ENCODE measurements at places on chromosomes 16 and 17.
A peak's percentile ranks its signal among the peaks of the same experiment; 100 is the strongest.

- DNase-seq, result no peak
Measured at GRCh38 chr17:80492343-80493136, 16.1 kb upstream of the NPTX1 start.

GRCh38 chr16:57446531-57447185, 527 bp downstream of the CIAPIN1 start:
- peak; percentile 26 for DNase-seq

DNA sequence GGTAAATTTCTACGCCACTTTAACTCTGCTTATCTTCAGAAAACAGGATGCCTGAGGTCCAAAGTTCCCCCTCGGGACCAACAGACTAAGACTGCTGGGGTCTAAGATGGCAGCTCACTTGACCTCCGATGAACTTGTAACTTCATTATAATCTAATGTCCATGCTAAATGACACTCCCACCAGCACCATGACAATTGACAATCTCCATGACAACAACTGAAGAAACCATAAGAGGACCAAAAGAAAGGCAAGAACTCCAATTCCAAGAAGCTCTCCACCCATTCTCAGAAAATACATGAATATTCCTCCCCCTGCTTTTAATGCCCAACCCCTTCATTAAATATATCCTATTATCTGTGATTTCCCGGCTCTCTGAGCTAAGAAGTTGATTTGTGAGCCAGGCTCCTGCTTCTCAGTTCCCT, 7.5 kb downstream of the CCL4 start:
- DNase-seq, result no peak

DNA sequence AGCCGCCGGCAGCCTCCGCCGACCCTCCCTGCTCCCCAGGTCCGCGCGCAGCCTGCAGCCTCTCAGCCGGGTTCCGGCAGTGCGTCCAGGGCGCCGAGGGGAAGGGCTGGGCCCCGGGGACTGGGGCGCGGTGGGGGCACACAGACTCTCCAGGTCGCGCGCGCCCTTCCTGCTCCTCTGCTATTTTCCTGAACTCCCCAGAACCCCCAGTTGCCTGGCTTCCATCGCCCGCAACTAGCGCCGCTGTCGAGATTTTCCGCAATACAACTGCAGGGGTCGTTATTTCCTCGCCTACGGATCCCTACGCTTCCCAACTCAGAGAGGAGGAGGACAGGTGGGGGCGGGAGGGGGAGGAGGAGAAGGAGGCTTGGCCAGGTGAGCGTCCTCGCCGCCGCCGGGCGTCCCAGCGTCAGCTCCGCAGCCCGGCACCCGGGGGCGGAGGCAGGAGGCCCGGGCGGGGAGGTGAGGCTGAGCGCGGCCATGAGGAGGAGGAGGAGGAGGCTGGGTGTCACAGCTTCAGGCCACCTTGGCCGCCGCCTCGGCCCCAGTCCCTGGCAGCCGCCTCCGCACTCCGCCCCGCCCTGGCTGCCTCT, at the start of gene CA10:
Gene CA10, minus strand, starts transcription at position 265 of the 593 bp plus-strand sequence.
- no peak for DNase-seq

- no peak for DNase-seq
Measured at GRCh38 chr17:72945473-72945872, 147.0 kb downstream of the SLC39A11 start.

DNA sequence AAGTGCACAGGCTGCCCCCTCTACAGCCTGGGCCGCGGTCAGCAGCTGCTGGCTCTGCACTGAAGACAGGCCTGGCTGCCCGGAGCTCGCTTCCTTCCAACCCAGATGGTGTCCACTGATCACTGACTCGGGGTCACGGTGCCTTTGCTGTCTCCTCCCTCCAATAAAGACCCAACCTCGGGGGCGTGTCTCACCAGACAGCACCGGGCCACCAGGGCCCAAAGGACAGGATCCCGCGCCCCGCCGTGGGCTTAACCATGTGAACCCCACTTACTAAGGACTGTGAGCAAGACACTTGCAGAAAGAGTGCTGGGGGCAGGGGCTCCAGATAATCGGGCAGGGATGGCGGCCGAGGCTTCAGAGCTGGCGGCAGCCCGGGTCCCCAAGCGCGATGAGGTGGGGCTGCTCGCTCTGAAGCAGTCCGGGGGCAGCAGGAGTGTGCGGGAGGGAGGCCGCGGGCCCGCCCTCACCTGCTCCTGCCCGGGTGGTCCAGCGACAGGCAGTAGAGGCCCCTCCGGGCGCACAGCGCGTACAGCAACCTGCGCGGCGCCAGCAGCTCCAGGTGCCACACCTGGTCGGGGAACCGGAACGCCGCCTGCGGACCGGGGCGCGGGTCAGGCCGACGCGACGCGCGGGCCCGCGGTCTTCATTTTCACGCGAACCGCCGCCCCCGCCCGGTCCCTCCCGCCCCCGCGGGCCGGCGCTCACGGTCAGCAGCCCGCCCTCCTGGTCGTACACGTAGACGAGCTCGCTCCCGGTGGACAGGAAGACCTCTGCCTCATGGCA, 502 bp downstream of the FAAP100 start:
- peak; percentile 14 for DNase-seq

DNA sequence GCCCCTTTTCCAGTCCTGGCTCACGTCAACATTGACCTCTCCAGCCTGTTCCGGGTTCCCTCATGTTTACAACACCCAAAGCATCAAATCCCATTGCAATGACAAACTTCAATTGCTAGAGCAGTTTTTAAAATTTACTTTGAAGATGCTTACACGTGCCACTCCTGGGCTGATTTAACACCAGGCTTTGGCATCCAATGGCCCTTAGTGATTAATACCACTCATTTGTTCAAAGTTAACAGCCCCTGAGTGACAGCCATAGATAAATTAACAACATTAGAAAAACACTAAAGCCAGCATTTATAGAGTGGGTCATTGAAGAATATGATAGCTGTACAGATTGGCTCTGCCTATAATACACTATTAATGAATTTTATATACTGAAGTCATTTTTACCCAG, 135.1 kb downstream of the PMP22 start:
- no peak for DNase-seq

- no peak for DNase-seq
Measured at GRCh38 chr16:11231367-11231970, 24.5 kb downstream of the SOCS1 start.

Measured in activated naive CD4-positive, alpha-beta T cell treated with anti-CD3 and anti-CD28 coated beads, Interleukin-2, amount 50 U/mL, for 16 hours (primary cell).